ENCODE measurements at places on chromosomes 1 and 21.

- DNase-seq = no peak
Observed at GRCh38 chr1:41917076-41917475, 1.6 kb downstream of the HIVEP3 start.

DNA sequence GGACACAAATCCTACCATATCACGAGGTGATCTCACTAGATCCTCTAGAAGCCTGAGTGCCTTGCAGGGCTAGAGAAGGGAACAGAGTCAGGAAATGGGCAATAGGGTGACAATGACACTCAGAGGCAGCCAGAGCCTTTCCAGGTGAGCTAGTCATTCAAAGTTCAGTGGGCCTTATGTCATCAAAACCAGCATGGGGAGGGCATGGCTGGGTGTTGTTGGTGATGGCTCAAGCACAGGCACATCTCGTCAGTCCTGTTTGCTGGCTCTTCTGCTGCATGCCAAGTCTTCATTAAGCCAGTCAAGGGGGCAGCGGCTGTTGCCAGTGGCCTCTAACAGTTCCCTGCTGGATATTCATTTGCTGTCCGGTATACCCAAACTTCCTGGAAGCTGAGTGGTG lies 99.6 kb upstream of the USP24 start:
- no peak for DNase-seq

- no peak for DNase-seq
Observed at GRCh38 chr1:2214541-2215241, 13.4 kb upstream of the SKI start.

- DNase-seq = no peak
Observed at GRCh38 chr1:210587566-210587965, 258.9 kb downstream of the HHAT start.
